Cardiac muscle cell (in vitro differentiated cells and primary cell): ENCODE measurements at places on chromosomes 4 and X.
A peak's percentile ranks its signal among the peaks of the same experiment; 100 is the strongest.

DNA sequence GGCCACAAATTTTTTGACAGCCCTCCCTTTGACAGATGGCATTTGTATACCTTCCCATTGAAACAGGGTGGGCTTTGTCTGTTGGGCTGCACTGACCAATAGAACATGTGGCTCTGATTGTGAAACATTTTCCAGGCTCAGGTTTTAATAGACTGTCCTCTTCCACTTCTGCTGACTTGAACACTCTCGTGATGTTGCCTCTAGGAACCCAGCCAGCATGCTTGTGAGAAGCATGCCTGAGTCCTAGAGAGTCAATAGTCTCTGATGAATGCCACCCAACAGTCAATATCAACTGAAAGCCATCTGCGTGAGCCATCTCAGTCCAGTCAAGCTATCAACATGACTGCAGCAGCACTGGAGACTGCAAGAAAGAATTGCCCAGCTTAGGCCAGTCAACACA, 290.0 kb downstream of the SLC7A11 start:
- H3K4me3 ChIP-seq = no peak overlapping the region
- no peaks in the 10 kb centered on the region for H3K27me3 ChIP-seq
- no peaks in the 10 kb centered on the region for H3K36me3 ChIP-seq

GRCh38 chr4:113781439-113782040, 20.0 kb upstream of the CAMK2D start:
- H3K36me3 ChIP-seq = no peaks in the 10 kb centered on the region
- no peak overlapping the region for H3K27ac ChIP-seq
- DNase-seq = peak; percentile 62
- H3K4me3 ChIP-seq = no peak overlapping the region
- H3K4me1 ChIP-seq = no peaks in the 10 kb centered on the region

- no peaks in the 10 kb centered on the region for H3K27me3 ChIP-seq
- no peak overlapping the region for H3K4me3 ChIP-seq
- peaks cover 3% of the 10 kb centered on the region for H3K4me1 ChIP-seq
- DNase-seq = no peak
- no peak overlapping the region for H3K27ac ChIP-seq
- no peaks in the 10 kb centered on the region for H3K36me3 ChIP-seq
These were observed 58.6 kb downstream of the FUNDC1 start for GRCh38 chrX:44483965-44484606.

- no peak overlapping the region for H3K4me3 ChIP-seq
- no peak for DNase-seq
- peaks cover 13% of the 10 kb centered on the region for H3K4me1 ChIP-seq
These were observed 43.7 kb downstream of the SMAD1 start for GRCh38 chr4:145525291-145525740.

DNA sequence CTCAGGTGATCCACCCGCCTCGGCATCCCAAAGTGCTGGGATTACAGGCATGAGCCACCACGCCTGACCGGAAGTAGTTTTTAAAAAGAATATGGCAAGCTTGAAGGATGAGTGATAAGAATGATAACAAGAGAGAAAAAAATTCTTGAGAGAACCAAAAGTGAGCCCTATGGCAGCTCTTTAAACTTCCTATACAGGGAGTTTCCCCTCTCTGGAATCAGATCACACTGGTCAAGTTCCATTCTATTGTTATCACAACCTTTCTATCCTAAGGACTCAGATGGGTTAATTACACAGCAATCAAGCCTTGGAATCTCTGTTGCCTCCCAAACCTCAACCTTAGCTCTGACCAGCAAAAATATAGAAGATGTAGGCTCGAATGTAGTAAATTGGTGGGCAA, 33.8 kb upstream of the ZNF518B start:
- H3K27ac ChIP-seq = no peak overlapping the region
- H3K27me3 ChIP-seq = no peaks in the 10 kb centered on the region
- no peaks in the 10 kb centered on the region for H3K4me1 ChIP-seq
